ENCODE measurements at places on chromosomes 4 and X. TPM values are rescaled to one million over a fixed set of nuclear protein-coding genes. Genes with fewer than 3 reads are reported as not detected.
A peak's percentile ranks its signal among the peaks of the same experiment; 100 is the strongest.

DNA sequence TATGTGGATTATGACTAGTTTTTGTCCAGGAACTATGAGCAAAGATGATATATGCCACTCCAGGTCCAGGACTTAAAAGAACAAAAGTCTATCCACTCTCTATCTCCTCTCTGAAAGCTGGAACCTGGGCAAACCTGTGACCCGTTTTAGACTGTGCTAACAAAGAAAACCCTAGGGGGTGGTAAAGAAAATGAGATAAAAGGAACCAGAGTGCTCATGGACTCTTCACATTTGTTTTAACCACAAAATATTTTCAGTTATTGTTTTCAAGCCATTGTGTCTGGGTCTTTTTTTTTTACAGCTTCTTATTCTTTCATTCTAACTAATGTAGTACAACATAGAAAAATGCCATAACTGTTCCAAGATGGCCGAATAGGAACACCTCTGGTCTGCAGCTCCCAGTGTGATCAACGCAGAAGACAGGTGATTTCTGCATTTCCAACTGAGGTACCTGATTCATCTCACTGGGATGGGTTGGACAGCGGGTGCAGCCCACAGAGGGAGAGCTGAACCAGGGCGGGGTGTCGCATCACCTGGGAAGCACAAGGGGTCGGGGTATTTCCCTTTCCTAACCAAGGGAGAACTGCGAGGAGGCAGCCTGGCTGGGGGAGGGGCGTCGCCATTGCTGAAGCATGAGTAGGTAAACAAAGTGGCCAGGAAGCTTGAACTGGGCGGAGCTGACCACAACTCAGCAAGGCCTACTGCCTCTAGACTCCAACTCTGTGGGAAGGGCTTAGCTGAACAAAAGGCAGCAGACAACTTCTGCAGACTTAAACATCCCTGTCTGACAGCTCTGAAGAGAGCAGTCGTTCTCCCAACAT lies 45.1 kb downstream of the CHM start:
- no peaks in the 10 kb centered on the region for H3K4me1 ChIP-seq
- H3K27ac ChIP-seq: no peak overlapping the region
- no peaks in the 10 kb centered on the region for H3K36me3 ChIP-seq
- no peaks in the 10 kb centered on the region for H3K27me3 ChIP-seq
- no peak for DNase-seq

- H3K4me3 ChIP-seq: no peak overlapping the region
- H3K36me3 ChIP-seq: no peaks in the 10 kb centered on the region
Measured at GRCh38 chr4:3305610-3306371, 13.0 kb downstream of the RGS12 start.

Gene PGAM4
- total RNA-seq: not detected

- H3K27ac ChIP-seq: no peak overlapping the region
- H3K36me3 ChIP-seq: no peaks in the 10 kb centered on the region
- no peaks in the 10 kb centered on the region for H3K27me3 ChIP-seq
- no peaks in the 10 kb centered on the region for H3K4me1 ChIP-seq
- no peak overlapping the region for H3K4me3 ChIP-seq
Measured at GRCh38 chr4:101000496-101000895, 346.8 kb downstream of the PPP3CA start.

Gene P2RY8
- 5.5 TPM for total RNA-seq

Gene MMRN1
- total RNA-seq: 24.5 TPM

GRCh38 chr4:168409089-168409801 lies 71.0 kb downstream of the DDX60L start:
- no peak overlapping the region for H3K4me3 ChIP-seq
- DNase-seq: no peak
- H3K27ac ChIP-seq: no peak overlapping the region
- no peaks in the 10 kb centered on the region for H3K36me3 ChIP-seq

Gene SLC6A14
- total RNA-seq: not detected

Gene KLHL4
- 1.2 TPM for total RNA-seq

GRCh38 chrX:13281289-13281688 lies 38.6 kb downstream of the ATXN3L start:
- H3K36me3 ChIP-seq: no peaks in the 10 kb centered on the region
- no peak overlapping the region for H3K4me3 ChIP-seq
- no peaks in the 10 kb centered on the region for H3K4me1 ChIP-seq
- H3K27ac ChIP-seq: no peak overlapping the region
- H3K27me3 ChIP-seq: no peaks in the 10 kb centered on the region

DNA sequence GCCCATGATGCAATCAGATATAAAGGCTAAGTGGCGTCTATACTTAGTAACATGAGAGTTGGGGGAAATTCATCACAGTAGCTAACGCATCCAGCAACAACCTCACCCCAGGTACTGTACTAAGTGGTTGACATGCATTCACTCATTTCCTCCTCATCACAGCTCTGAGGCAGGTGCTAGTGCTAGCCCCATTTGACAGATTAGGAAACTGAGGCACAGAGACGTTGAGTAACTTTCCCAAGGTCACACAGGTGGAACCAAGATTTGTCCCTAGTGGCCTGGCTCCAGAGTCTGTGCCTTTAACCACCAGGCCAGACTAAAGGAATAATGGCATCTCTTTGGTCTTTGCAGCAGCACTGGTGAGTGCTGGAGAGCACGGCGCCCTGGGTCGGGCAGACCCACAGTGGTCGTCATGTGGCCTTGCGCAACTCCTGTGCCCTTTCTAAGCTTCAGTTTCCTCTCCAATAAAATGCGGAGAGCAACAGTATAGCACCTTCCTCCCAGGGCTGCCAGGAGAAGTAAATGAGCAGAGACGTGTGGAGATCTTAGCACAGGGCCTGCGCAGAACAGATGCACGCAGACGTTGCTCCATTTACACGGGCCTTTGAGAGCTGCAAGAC lies 186.4 kb downstream of the BCOR start:
- H3K4me3 ChIP-seq: no peak overlapping the region
- no peak overlapping the region for H3K27ac ChIP-seq
- no peak for DNase-seq
- no peaks in the 10 kb centered on the region for H3K36me3 ChIP-seq

- H3K27ac ChIP-seq: no peak overlapping the region
- no peak overlapping the region for H3K4me3 ChIP-seq
- H3K27me3 ChIP-seq: no peaks in the 10 kb centered on the region
- H3K36me3 ChIP-seq: no peaks in the 10 kb centered on the region
Measured at GRCh38 chrX:69025802-69026301, 139.4 kb downstream of the PJA1 start.

GRCh38 chr4:40577588-40578253 lies 51.9 kb downstream of the RBM47 start:
- H3K4me1 ChIP-seq: no peaks in the 10 kb centered on the region
- H3K27ac ChIP-seq: peak overlapping the region; percentile 45
- no peaks in the 10 kb centered on the region for H3K27me3 ChIP-seq
- no peak overlapping the region for H3K4me3 ChIP-seq
- no peak for DNase-seq
- no peaks in the 10 kb centered on the region for H3K36me3 ChIP-seq

Gene COMMD8
- total RNA-seq: 11.7 TPM

DNA sequence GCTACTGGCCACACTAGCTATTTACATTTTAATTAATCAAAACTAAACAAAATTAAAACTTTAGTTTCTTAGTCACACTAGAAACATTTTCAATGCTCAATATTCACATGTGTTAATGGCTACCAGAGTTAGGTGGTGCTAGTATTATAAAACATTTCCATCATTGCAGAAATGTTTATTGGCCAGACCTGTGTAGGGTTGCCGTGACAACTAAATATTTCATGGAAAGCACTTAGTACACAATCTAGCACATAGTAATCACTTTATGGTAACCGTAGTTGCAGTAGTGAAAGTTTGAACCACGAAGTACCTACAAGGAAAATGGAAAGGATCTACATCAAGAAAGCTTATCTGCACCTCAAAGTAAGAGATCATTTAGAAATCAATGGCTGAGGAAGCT lies 95.9 kb downstream of the HS6ST2 start:
- H3K4me1 ChIP-seq: no peaks in the 10 kb centered on the region
- no peaks in the 10 kb centered on the region for H3K36me3 ChIP-seq
- no peak overlapping the region for H3K27ac ChIP-seq

DNA sequence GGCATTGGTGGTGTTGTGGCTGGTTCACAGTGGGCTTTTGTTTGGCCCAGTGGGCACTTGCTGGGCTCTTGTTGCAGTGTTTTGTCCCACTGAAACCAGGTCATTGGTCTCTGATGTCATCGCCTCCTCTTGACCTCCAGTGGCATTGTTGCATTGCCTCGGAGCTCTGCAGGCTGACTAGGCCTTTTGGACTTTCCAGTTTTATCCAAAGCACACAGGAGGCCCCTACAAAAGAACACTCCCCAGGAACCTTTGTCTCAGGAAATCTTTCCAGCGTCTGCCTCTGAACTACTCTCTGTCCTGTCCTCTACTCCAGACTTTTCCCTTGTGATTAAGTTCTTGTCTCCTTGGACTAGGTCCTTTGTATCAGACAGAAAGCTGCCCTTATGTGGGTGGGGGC lies 54.8 kb downstream of the COQ2 start:
- no peak overlapping the region for H3K4me3 ChIP-seq
- H3K27me3 ChIP-seq: no peaks in the 10 kb centered on the region
- no peaks in the 10 kb centered on the region for H3K36me3 ChIP-seq
- no peaks in the 10 kb centered on the region for H3K4me1 ChIP-seq
- no peak for DNase-seq
- H3K27ac ChIP-seq: no peak overlapping the region

GRCh38 chr4:183146478-183146877 lies 47.4 kb downstream of the WWC2 start:
- no peak overlapping the region for H3K4me3 ChIP-seq
- H3K36me3 ChIP-seq: no peaks in the 10 kb centered on the region
- no peaks in the 10 kb centered on the region for H3K27me3 ChIP-seq
- peaks cover 11% of the 10 kb centered on the region for H3K4me1 ChIP-seq
- no peak overlapping the region for H3K27ac ChIP-seq

GRCh38 chrX:110412971-110413726 lies 54.5 kb downstream of the RTL9 start:
- no peaks in the 10 kb centered on the region for H3K36me3 ChIP-seq
- no peak overlapping the region for H3K27ac ChIP-seq
- no peaks in the 10 kb centered on the region for H3K27me3 ChIP-seq
- H3K4me1 ChIP-seq: peaks cover 3% of the 10 kb centered on the region
- DNase-seq: peak; percentile 87

- H3K27ac ChIP-seq: no peak overlapping the region
- no peak overlapping the region for H3K4me3 ChIP-seq
- no peak for DNase-seq
- H3K4me1 ChIP-seq: no peaks in the 10 kb centered on the region
- no peaks in the 10 kb centered on the region for H3K36me3 ChIP-seq
Measured at GRCh38 chr4:2071252-2071911, 12.3 kb downstream of the NAT8L start.

GRCh38 chrX:41912923-41913322 lies 10.4 kb downstream of the CASK start:
- peaks cover 2% of the 10 kb centered on the region for H3K4me1 ChIP-seq
- H3K4me3 ChIP-seq: no peak overlapping the region
- H3K27ac ChIP-seq: no peak overlapping the region
- no peak for DNase-seq
- no peaks in the 10 kb centered on the region for H3K27me3 ChIP-seq

- H3K36me3 ChIP-seq: no peaks in the 10 kb centered on the region
- H3K4me1 ChIP-seq: peaks cover 5% of the 10 kb centered on the region
- no peak overlapping the region for H3K4me3 ChIP-seq
- H3K27ac ChIP-seq: peak overlapping the region; percentile 71
- no peak for DNase-seq
Measured at GRCh38 chr4:76301068-76301774, 5.3 kb upstream of the STBD1 start.

Gene FHDC1
- 3.0 TPM for total RNA-seq

Gene SMIM10
- total RNA-seq: 13.5 TPM

Gene PDE5A
- total RNA-seq: 196 TPM

DNA sequence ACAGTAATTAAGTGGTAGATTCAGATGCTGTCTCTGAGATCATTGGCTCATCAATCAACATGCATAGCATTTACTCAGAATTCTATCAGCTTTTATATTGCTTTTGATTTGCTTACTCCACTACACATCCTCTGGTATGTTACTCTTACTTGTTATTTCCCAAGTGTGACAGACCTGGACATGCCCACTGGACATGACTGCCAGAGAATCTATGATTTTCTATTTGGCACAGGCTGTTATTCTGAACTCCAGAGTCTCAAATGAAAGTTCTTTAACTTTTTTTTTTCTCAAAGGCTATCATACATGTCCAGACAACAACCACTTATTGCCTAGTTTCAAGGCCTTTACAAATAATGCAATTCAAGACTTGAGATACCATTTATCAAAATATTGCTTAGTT lies 116.1 kb upstream of the ARHGAP24 start:
- DNase-seq: no peak
- H3K4me1 ChIP-seq: no peaks in the 10 kb centered on the region
- H3K4me3 ChIP-seq: no peak overlapping the region
- no peaks in the 10 kb centered on the region for H3K36me3 ChIP-seq
- H3K27ac ChIP-seq: no peak overlapping the region

Gene EXOC1L
- not detected for total RNA-seq

GRCh38 chrX:1336948-1337779 lies 579 bp downstream of the IL3RA start:
- DNase-seq: peak; percentile 24
- no peak overlapping the region for H3K27ac ChIP-seq
- no peaks in the 10 kb centered on the region for H3K27me3 ChIP-seq
- H3K4me1 ChIP-seq: no peaks in the 10 kb centered on the region
- no peaks in the 10 kb centered on the region for H3K36me3 ChIP-seq

DNA sequence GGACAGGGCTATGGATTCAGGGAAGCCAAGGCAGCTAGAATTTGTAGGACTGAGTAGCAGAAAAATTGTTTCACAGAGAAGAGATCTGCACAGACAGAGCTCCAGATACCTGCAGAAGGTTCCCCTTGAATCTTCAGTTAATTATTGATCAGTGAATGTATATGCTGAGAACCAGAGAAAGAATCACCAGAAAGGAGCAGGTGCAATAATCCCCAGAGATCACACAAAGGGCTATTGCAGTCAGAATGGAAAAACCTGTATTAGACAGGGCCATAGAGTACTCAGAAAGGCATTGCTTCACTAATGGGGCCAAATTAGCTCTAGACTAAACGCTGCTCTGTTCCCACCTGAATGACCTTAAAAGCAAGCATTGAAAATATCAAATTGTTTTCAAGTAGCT lies 35.5 kb upstream of the SMAD1 start:
- H3K27me3 ChIP-seq: no peaks in the 10 kb centered on the region
- no peaks in the 10 kb centered on the region for H3K4me1 ChIP-seq
- no peaks in the 10 kb centered on the region for H3K36me3 ChIP-seq
- no peak overlapping the region for H3K27ac ChIP-seq
- no peak for DNase-seq

DNA sequence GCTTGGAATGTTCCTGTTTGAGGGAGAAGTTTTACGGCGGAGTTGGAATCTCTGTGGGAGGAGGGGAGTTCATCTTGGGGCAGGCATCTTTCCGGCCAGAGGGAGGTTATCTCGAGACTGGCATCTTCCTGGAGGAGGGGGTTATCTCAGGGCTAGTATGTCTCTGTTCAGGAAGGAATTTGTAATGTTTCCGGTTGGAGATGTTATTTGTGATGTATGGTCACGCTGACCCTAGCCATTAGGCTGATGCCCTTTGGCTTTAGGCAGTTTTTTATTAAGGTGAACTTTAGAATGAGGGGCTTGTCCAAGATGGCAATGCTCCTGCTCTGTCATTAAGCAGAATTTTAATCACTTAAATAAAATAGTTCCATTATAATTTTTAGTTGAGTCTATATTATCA lies 449.7 kb downstream of the PCDH10 start:
- no peaks in the 10 kb centered on the region for H3K36me3 ChIP-seq
- H3K4me3 ChIP-seq: no peak overlapping the region
- no peak for DNase-seq
- H3K27me3 ChIP-seq: no peaks in the 10 kb centered on the region
- H3K4me1 ChIP-seq: no peaks in the 10 kb centered on the region

- no peaks in the 10 kb centered on the region for H3K27me3 ChIP-seq
- no peaks in the 10 kb centered on the region for H3K36me3 ChIP-seq
- no peak overlapping the region for H3K4me3 ChIP-seq
- no peak for DNase-seq
Measured at GRCh38 chr4:99885687-99886086, 8.5 kb downstream of the LAMTOR3 start.
